ENCODE measurements at places on chromosomes 7 and 10. TPM values are rescaled to one million over a fixed set of nuclear protein-coding genes. Genes with fewer than 3 reads are reported as not detected.

Gene PKD2L1
- 0.26 TPM for total RNA-seq

GRCh38 chr7:7254319-7254718, 72.0 kb downstream of the C1GALT1 start:
- H3K4me3 ChIP-seq: no peak overlapping the region
- H3K36me3 ChIP-seq: peaks cover 33% of the 10 kb centered on the region
- DNase-seq: no peak
- H3K4me1 ChIP-seq: peaks cover 19% of the 10 kb centered on the region
- H3K27ac ChIP-seq: no peak overlapping the region

DNA sequence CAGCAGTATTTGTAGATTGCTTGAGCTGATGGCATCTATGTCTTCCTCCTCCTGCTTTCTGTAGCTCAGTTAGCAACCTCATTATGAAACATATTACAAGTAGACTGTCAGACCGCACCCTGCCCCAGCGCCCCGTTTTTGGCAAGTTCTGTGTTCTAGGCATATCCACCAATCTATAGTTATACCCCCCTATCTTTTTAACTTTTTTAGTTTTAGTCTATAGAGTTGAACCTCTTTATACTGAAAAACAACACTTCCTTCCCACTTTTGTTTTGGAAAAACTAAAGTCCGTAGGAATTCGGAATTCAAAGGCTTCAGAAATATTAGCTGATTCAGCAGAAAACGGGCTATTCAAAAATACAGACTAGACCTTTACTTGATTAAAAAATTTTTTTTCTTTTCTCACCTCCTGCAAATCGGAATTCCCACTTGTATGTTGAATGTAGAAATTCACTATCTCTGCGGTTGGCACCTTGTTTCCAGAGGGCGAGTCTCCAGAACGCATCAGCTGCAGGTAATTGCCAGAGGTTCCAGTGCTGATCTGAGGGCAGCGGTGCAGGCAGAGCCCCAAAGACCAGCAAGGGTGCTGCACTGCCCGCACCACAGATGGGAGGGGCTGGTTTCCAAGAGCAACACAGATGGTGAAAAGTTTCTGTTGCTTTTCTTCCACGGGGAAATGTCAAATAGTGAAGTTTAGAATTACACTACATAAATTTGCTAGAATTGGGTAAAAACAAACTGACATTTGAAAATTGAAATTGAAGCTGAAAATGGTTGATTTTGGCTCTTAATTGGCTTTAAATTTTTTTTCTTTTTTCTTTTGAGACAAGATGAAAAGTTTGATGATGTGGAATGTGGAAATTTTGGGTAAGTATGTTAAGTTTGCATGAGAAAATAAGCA, 2.2 kb upstream of the FZD8 start:
- peaks cover 44% of the 10 kb centered on the region for H3K27me3 ChIP-seq
- no peak overlapping the region for H3K27ac ChIP-seq

DNA sequence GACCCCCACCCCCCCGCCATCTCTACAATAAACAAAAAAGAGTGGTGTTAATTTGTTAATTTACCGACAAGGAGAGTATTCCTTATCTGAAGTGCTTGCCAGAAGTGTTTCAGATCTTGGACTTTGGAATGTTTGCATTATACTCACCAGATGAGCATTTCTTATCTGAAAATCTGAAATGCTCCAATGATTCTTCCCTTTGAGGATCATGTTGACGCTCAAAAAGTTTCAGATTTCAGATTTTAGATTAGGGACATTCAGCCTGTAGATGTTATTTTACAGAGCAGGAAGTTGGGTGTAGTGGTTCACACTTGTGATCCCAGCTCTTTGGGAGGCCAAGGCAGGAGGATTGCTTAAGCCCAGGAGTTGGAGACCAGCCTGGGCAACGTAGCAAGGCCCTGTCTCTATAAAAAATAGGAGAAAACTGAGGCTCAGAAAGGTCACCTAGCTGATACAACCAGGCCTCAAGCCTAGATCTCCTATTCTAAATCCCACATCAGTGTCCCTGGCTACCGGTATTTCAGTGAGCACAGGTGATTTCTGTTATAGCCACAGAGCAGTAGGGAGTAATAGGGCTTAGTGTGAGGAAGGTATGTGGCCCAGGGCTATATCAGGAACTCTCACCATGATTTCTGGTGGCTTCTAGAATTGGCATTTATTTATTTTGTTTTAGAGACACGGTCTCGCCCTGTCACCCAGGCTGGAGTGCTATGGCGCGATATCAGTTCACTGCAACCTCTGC, 35.4 kb downstream of the TMEM120A start:
- H3K27me3 ChIP-seq: no peaks in the 10 kb centered on the region
- no peak overlapping the region for H3K4me3 ChIP-seq
- DNase-seq: no peak
- H3K27ac ChIP-seq: peak overlapping the region; percentile 74
- peaks cover 25% of the 10 kb centered on the region for H3K36me3 ChIP-seq

All from type B pancreatic cell (in vitro differentiated cells).